ENCODE measurements at places on chromosomes 7 and 10.

GRCh38 chr10:89364531-89364930 is 13.3 kb upstream of the IFIT1B start:
- DNase-seq = no peak

DNA sequence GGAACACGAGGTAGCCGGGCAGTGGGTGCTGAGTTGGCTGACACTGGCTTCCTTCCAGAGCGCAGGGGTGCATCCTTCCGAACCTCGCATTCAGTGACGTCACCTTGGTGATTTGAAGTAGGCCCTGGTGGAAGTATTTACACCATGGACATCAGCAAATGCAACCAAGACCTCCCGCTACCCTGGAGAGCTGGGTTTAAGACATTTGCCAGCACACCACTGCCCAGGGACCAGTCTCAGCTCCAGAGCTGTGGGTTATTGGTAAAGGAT is 106.4 kb upstream of the GPR26 start:
- no peak for DNase-seq

DNA sequence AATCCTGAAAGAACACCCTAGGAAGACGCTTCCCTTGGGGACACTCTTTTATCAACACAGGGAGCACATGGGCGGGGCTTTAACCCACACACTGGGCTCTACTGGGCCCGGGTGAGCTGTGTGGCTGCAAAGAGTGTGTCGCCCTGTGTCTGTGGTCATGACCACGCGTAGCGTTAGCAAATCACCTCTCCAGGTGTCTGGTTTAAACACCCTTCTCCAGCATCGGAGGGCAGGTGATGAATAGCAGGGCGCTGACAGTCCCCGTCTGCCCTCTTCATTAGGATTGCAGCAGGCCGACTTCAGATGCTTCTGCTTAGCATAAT is 127.7 kb downstream of the ADARB2 start:
- no peak for DNase-seq

DNA sequence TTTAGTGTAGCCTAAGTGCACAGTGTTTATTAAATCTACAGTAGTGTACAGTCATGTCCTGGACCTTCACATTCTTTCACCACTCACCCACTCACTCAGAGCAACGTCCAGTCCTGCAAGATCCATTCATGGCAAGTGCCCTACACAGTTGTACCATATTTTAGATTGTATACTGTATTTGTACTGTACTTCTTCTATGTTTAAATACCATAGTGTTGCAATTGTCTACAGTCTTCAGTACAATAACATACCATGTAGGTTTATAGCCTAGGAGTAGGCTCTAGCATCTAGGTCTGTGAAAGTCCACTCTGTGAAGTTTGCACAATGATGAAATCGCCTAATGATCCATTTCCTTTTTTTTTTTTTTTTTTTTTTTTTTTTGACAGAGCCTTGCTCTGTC is 12.0 kb downstream of the EEPD1 start:
- DNase-seq = peak; percentile 88

- no peak for DNase-seq
These were observed 553.8 kb downstream of the TFEC start for GRCh38 chr7:115476671-115477181.

DNA sequence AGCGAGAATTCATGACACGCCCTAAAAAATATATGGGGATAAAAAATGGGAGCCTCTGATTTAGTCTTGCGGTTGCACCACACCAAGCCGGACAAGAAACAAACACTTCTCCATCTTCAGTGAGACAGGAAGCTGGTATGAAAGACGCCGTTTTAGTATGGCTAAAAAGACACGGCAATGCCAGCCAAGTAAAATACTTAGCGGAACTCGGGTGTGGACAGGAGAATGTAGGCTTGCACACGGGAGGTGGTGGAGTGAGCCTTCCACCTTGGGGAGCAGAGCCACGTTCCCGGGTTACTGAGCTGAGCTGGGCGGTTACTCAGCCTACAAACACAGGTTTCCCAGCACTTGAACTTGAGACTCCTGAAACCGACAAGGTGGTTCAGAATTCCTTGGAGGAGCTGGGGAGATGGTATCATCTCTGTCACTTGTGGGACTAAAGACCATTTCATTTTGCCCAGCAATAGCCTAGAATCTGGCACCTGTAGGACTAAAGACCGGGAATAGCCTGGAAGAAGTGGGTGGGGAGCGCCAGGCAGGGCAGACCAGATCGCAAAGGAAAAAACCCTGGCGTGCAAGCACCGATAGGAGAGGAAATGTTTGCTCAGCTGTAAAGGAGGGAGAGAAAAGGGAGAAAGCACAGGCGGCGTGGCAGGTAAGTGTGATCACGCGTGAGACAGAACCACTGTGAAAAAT is 34.8 kb upstream of the SEPHS1 start:
- DNase-seq = no peak

DNA sequence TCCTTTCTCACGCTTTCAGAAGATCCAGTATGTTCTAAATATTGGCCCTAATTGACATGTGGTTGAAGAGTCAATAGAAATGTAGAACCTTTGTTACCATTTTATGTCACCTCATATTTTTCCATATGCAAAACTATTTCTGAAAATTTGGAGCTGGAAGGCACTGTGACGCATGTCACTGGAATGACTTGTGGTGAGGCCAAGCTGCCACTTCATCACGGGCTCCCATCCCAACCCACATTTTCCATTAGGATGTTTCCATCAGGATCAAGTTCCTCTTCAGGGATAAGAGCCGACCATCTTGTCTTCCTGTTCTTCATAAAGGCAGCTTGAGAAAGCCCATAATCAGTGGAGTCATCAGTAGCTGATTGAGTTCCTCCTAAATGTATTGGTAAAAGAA is 1241.7 kb downstream of the GATA3 start:
- no peak for DNase-seq

- no peak for DNase-seq
These were observed 41.6 kb downstream of the SLC16A9 start for GRCh38 chr10:59668096-59668495.

DNA sequence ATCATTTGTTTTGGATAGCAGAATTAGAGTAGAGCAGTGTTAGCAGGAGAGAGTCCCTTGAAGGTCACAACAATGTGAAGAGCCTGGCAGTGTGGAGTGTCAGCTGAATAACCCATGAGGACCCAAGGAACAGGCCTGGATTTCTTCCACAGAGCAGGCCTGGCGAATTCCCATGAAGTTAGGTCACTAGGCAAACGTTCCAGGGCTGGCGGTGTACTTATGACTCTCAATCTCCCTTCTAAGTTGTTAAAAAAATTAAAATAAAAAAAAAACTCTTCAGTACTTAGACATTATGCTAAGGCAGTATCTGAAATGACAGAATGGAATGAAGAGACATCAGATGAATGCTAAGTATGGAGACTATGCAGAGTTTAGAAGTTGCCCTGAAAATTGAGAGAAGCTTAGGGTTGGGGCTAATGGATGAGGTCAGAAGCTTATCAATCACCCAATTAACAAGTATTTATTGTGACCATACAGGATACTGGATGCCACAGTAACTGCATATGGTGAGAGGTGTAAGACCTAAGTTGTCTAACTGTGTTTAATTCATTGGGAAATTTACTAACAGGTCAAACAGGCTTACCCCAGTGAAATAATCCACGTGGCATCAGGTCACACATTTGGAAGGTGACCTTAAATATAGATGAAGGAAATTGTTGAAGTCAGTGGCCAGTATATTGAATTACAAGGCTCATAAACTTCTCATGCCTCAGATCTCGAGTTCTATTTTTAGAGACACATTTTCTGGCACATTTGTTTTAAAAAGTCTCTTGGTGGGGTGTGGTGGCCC is 126.2 kb upstream of the NRP1 start:
- DNase-seq = peak; percentile 72

- no peak for DNase-seq
These were observed 45.9 kb upstream of the ANTXRL start for GRCh38 chr10:46240684-46241565.

- DNase-seq = no peak
These were observed 323.0 kb downstream of the GALNT17 start for GRCh38 chr7:71454981-71455380.

DNA sequence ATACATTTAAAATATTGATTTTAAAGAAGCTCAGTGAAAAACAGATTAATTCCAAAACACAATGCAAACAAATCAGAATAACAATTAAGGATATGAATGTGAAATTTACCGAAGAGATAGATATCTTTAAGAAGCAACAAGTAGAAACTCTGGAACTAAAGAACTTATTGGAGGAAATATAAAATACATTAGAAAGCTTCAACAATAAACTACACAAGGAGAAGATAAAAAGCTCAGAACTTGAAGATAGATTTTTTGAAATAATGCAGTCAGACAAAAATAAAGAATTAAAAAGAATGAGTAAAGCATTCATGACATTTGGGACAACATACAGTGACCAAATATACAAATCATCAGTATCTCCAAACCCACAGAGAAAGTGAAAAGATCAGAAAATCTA is 43.2 kb downstream of the HIBADH start:
- DNase-seq = no peak

GRCh38 chr10:43267811-43268210 is 946 bp upstream of the RASGEF1A start:
- no peak for DNase-seq

DNA sequence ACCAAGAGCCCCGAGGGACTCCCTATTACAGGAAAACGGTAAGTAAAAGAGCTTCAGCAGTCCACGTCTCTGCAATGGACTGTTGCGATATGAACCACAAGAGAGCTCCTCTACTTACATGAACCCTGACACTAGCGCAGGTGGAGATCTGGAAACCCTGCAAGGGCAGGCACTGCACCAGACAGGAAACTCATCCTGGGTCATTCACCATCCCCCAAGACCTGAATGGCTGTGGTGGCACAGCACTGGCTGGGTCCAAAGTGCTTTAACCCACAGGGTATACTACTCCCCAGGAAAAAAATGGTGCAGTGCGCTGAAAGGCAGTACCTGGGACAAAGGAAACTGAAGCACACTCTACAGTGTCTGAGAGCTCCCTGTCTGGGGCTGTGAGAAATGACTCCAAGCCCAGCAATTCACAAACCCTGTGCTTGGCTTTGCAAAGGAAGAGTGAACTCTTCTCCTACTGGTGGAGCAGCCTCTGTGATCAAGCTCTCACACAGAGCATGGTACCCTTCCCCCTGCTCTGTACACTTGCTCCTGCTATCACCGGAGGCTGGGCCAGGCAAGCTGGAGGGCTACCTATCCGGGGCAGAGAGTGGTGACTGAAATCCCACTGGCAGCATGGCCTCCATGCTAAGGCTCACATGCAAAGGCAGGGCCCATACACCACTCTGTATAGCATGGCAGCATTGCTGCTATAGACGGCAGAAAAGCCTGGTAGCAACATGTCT is 44.9 kb downstream of the HIBADH start:
- no peak for DNase-seq

- no peak for DNase-seq
These were observed 137.5 kb downstream of the PARD3 start for GRCh38 chr10:34677591-34677990.

DNA sequence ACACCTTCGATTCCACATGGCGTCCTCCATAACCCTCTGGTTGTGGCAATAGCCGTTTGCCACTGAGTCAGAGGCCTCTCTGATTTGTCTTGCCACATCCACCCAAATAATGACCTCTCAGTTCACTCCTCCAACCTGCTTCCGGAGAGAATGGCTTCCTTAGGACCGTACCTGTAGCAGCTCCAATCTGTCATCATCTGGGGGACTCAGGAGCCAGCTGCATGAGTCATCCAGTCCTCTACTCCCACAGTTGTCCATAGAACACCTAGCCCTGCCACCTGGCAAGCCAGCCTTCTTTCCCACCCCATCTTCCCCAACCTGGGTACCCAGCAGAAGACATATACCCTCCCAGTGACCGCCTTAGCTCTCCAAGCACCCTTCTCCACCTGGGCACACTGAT is 64.4 kb upstream of the MXI1 start:
- DNase-seq = no peak

DNA sequence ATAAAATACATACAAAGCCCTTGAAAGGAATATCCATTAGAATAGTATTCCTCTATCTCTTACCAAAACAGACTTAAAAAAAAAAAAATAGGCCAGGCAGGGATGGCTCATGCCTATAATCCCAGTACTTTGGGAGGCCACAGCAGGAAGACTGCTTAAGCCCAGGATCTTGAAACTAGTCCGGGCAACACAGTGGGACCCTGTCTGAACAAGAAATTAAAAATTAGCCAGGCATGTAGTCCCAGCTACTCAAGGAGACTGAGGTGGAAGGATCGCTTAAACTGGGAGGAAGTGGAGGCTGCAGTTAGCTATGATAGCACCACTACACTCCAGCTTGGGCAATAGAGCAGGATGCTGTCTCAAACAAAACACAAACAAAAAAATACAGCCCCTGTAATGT is 9.6 kb downstream of the PDLIM1 start:
- DNase-seq = no peak

- no peak for DNase-seq
These were observed 52.0 kb downstream of the DLD start for GRCh38 chr7:107943018-107943417.

- no peak for DNase-seq
These were observed 191.5 kb downstream of the PHTF2 start for GRCh38 chr7:77989981-77990566.

GRCh38 chr10:58932577-58933314 is 243.7 kb upstream of the PHYHIPL start:
- DNase-seq = peak; percentile 24

GRCh38 chr7:24793982-24794648 is 36.9 kb upstream of the GSDME start:
- DNase-seq = no peak

DNA sequence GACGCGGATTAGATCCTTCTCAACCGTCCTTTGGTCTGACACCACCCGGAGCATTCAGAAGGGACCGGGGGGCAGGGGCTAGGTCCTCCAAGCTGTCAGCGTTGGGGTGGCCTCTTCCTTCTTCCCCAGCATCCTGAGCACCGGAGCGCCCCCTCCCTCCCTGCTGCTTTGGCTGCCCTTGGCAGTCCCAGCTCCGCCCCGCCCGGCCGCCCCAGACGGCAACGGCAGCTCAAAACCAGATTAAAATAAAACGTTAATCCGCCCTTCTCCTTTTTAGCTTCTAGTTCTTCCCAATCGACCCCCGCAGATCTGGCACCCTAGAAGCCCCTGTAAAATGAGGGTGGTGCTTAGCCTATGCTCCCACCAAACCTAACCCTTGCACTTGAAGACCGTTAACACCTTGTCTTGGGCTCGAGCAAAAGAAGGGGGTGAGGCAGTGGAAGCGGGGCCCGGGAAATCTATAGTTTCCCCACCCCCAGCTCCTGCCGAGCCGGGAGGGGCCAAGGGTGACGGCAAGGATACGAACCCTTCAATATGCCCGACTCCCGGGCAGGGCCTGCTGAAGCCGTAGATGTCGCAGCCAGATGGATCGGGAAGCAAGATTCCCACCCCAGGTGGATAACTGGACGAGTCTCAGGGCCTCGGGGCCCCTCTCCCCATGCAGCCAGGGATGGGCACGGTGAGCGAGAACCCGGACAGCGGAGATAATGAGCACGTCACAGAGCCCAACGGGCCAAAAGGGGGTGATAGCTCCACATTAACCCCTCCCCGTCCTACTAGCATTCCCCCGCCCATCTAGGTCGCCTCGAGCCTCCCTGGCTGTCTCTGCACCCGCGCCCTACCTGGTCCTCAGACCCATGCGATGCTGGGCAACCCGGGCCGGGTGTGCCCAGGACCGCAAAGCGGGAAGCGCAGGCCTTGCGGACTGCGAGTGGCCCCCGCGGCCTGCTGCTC is 169.7 kb downstream of the NRF1 start:
- DNase-seq = no peak
